ENCODE measurements at places on chromosomes 4 and X.

- DNase-seq, result no peak
Measured at GRCh38 chr4:38979081-38979480, 53.1 kb downstream of the TMEM156 start.

GRCh38 chrX:38973322-38973721 lies 172.1 kb downstream of the MID1IP1 start:
- no peak for DNase-seq

GRCh38 chr4:39085891-39086290 lies 23.9 kb downstream of the KLHL5 start:
- no peak for DNase-seq

GRCh38 chr4:80811406-80811805 lies 219.1 kb upstream of the BMP3 start:
- no peak for DNase-seq

DNA sequence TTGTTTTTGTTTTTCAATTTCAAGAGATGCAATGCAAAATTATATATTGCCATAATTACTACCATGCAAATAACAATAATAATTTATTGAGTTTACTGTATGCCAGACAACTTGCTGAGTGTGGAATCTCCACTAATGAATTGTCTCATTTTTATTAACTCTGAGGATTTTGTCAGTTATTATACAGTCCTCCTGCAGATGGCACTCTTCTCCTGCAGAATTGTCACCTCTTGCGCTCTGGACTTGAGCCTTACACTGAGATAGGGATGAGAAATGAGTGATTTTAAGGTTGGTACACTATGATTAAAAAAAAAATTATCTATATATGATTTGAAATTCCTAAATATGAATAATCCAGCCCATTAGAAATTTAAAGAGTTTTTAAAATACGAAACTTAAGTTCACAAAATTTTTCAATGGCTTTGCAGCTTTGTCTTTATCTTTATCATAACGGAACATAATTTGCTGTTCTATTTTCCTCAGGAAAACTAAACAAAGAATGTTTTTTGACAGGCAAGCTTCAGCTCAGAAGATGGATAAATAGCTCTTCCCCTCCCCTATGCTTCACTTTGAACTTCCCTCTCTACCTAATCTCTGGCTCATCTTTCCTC lies 12.7 kb upstream of the PAQR3 start:
- DNase-seq, result no peak

DNA sequence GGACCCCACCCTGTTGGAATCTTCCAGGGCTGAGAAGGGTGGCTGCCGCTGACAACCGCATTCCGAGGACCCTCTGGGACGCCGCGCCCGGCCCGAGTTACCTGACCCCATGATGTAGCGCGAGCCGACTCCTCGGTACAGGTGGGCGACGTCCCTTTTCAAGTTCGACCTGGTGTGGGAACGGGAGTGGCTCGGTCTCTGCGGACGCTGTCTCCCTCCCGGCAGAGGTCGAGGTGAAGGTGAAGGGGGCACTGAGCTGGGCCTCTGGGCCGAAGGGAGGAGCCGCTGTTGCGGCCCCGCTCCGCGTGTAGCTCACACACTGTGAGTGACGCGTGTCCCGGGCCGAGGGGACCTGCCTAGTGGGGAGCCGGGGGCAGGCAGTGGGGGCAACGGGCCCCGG lies 4.5 kb downstream of the GTPBP6 start:
- no peak for DNase-seq

- no peak for DNase-seq
Measured at GRCh38 chrX:24542756-24543155, 77.7 kb downstream of the PDK3 start.

GRCh38 chr4:132502096-132502552 lies 647.0 kb upstream of the PCDH10 start:
- no peak for DNase-seq

- DNase-seq, result no peak
Measured at GRCh38 chr4:153988492-153989363, 199.8 kb upstream of the SFRP2 start.

DNA sequence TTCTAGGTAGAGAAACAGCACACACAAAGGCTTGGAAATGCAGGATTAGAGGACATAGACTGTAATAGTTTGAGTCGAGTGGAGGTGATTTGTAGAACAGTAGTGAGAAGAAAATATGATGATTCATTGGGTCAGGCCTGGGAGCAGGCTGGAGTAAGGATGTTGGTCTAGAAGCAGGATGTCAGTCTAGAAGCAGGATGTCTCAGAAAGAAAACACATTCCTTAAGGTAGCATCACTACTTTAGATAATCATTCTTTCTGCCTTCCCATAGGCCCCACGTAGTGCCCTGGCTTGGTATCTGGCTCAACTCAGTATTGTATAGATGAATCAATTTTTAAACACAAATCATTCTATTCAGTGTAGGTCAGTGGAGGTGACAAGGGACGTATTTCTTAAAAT lies 11.2 kb upstream of the DACH2 start:
- DNase-seq, result no peak

- DNase-seq, result no peak
Measured at GRCh38 chr4:30924495-30924894, 204.3 kb downstream of the PCDH7 start.

- no peak for DNase-seq
Measured at GRCh38 chrX:154661899-154662298, 8.5 kb upstream of the CTAG2 start.
